ENCODE measurements at places on chromosomes 2 and 18. TPM values are rescaled to one million over a fixed set of nuclear protein-coding genes. Genes with fewer than 3 reads are reported as not detected.

The SP140 gene
- 0.49 TPM for total RNA-seq

The MARCO gene
- total RNA-seq = 0.25 TPM

The OBSL1 gene
- 48.4 TPM for total RNA-seq

The MGAT4A gene
- 24.8 TPM for total RNA-seq

The EGR4 gene
- total RNA-seq = not detected

The SEPTIN10 gene
- 56.3 TPM for total RNA-seq

The SLC4A5 gene
- total RNA-seq = 2.7 TPM

The PLEKHB2 gene
- 122 TPM for total RNA-seq

The UGT1A6 gene
- not detected for total RNA-seq

The ANKRD30BL gene
- total RNA-seq = 8.9 TPM

The C2orf15 gene
- 2.5 TPM for total RNA-seq

The TMEM200C gene
- total RNA-seq = 20.4 TPM

The CNDP1 gene
- 0.49 TPM for total RNA-seq

The INPP5D gene
- total RNA-seq = 2.7 TPM

The FER1L5 gene
- total RNA-seq = 0.25 TPM

The UGT1A8 gene
- total RNA-seq = not detected

The EFHD1 gene
- 2.7 TPM for total RNA-seq

The SLC23A3 gene
- not detected for total RNA-seq

The DGKD gene
- total RNA-seq = 51.6 TPM

The TRIM43 gene
- total RNA-seq = not detected

The PLCD4 gene
- 0.25 TPM for total RNA-seq

The MOGAT1 gene
- total RNA-seq = not detected
